Suprapubic skin (tissue), 4 donors: ENCODE measurements at places on chromosomes 3 and 15. TPM values are rescaled to one million over a fixed set of nuclear protein-coding genes. Genes with fewer than 3 reads are reported as not detected.

ADAMTS17 gene
- 7.6 TPM for total RNA-seq

DNA sequence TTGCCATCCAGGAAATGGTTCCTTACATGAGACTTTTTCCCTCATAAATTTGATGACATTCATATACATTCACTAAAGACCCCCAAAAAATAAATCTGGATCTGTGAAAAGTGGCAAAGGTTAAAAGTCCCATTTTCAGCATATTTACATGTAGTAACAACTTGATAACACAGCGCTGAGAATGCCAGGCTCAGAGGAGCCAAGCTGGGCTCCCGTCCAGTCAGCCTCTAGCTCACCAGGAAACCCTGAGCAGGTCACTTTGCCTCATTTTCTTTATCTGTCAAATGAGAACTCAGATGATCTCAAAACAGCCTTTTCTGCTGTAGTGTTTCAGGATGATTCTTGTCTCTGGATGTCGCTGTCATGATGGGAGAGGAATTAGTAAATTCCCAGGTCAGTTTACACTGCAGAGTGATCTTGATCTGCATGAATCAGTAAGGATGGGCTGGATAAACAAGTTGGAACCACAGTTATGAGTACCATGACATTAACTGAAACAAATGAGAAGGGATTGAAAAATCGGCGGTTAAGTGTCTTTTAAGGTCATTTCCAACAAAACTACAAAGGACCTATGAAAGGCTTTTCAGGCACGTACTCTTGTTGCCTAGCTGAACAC is 82.8 kb downstream of the PPARG start:
- no peaks in the 10 kb centered on the region for H3K27me3 ChIP-seq
- H3K36me3 ChIP-seq = no peaks in the 10 kb centered on the region
- H3K27ac ChIP-seq = no peak overlapping the region
- DNase-seq = no peak

- H3K4me3 ChIP-seq = no peak overlapping the region
- DNase-seq = no peak
- H3K4me1 ChIP-seq = no peaks in the 10 kb centered on the region
- H3K36me3 ChIP-seq = no peaks in the 10 kb centered on the region
Observed at GRCh38 chr3:78337801-78338211, 1297.9 kb downstream of the ROBO2 start.

STRIT1 gene
- not detected for total RNA-seq

GRCh38 chr3:39937315-39937714 is 127.9 kb downstream of the MYRIP start:
- H3K27ac ChIP-seq = no peak overlapping the region
- no peak overlapping the region for H3K4me3 ChIP-seq
- no peak for DNase-seq
- H3K4me1 ChIP-seq = peaks cover 13% of the 10 kb centered on the region
- no peaks in the 10 kb centered on the region for H3K27me3 ChIP-seq
